ENCODE measurements at places on chromosomes 1 and 21.

DNA sequence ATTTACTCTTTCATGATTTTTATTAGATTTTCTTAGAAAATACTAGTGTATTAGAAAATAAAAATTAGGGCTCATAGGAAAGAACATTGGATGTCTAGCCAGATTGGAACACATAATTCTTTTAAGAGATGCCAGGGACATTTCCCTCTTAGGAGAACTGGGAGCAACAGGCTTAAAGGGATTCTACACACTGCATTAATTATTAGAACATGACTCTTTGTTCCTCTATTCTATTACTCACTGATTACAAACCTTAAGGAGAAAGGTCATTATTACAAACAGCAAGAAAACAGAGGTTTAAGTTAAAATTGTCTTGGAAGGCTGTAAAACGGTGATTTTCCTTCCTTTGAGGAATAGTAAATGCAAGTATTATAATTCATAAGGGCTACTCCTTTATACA, 32.9 kb upstream of the VAV3 start:
- DNase-seq: no peak

- no peak for DNase-seq
Measured at GRCh38 chr1:195335541-195335940, 1272.7 kb downstream of the KCNT2 start.

- no peak for DNase-seq
Measured at GRCh38 chr1:162206300-162206699, 136.8 kb downstream of the NOS1AP start.

DNA sequence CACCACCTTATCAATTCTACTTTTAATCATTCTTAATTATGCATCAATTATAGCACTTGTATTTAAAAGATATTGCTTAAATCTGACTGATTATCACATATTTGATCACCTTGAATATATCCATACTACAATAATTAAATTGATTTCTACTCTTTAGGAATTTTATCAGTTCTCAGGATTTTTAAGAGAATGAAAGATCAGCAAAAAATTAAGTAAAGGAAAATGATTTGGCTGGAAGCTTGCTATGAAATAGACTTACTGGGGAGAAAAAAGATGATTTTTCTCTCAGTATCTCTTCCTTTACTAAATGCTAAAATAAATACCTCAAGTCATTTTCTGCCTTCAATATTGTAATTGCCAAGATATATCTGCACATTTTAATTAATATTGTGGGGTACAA, 848.6 kb downstream of the LTN1 start:
- DNase-seq: no peak

DNA sequence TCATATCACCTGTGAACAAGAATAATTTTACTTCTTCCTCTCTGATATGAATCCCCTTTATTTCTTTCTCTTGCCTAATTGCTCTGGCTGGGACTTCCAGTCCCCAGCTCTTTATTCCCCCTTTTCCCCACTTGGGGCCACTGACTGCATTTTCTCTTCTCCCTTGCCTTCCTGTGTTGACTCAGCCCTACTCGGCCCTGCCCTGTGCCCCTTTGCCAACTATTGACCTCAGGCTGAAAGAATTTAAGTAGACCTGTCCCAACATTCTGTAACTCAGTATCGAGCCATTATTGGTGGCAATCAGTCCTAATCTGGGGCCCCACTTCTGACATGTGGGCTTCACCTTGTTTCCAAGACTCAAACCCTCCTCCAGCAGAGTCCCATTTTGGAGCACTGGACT, 60.6 kb upstream of the STUM start:
- no peak for DNase-seq

DNA sequence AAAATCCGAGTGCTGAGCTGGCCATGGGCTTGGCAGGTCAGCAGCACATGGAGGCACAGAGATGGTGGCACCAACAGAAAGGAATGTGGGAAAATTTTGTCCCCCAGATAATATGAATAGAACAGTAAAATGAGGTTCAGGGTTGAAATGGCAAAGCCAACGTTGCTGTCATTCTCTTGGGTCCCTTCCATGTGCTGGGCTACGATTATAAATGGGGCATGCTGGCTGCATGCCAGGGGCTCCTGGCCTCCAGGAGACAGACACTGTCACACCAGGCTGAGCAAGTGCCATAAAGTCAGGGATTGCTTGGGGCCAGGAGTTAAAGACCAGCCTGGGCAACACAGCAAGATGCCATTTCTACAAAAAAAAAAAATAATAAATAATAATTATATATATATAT, 77.1 kb downstream of the TOMM20 start:
- no peak for DNase-seq

DNA sequence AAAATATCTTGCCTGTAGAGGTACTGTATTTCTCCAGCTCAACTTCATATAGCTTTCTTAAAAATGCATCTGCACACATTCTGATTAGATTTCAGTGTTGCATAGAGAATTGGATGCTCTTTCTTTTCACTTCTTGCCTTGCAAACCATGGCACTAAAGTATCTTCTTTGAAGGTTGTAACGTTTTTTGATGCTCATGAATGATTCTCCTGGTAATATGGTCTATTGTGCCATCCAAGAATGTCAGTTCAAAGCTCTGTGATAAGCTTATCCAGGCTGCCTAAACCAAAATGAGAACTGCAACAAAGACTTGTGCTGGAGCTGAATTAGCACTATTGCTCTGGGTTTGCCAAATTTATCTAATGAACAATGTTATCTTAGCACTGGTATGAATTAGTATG, 1.9 kb downstream of the SGIP1 start:
- no peak for DNase-seq

DNA sequence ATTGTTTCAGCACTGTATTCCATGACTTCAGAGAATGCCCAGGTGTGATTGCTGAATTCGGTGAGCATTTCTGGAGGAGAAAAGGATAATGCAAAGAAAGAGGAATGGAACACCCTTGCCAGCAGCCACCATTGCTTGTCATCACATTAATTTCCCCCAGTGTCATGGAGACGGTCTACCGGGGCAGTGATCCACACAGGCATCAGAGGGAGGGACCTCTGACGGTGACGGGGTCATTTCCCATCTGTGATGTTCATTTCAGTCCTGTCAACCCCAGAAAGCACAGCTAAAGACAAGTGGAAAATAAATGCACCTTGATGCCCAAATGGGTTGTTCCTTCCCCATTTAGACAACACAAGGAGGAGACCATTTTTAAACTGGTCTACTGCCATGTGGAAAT, 376.4 kb downstream of the PCP4 start:
- no peak for DNase-seq

GRCh38 chr1:39576016-39576657, 453 bp downstream of the PABPC4 start:
- peak; percentile 37 for DNase-seq

- DNase-seq: peak; percentile 72
Measured at GRCh38 chr1:28668956-28669723, 556 bp downstream of the GMEB1 start.

DNA sequence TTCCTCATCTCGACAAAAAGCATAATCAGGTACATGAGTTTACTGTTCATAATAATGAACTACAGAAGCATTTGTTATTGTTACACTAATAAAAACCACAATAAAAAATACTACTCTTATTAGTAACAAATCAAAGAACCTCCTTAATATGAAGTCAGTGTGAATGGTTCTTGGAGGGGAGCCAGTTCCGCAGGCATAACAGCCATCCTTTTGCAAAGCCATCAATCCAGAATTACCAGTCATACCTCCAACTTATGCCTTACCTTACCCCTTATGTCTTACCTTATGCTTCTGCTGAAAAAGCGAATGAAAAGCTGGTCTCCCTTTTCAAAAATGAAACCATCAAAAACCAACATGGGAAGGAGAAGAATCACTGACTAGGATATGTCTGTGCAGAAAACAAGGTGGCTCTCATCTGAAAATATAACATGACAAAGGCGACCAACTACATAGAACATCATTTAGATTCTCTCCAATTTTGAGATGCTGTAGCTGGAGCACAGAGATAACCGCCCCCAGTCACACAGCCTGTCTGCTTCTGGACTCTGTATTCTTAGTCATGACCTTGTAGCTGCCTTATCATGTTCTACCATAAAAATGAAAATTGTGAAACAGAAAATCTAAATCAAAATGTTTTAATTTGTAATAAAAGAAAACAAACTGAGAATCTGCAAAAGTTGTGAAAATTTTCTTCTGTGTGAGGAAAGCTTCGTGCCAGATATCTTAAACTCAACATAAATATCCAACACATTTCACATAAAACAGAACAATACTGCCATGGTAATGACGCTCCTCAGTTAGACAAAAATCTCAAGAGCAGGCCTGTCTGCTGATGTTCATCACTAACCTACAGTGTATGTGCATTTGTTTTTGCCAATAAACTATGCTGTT, 438.2 kb downstream of the SMYD3 start:
- no peak for DNase-seq

GRCh38 chr1:235079443-235080296, 49.0 kb downstream of the TOMM20 start:
- DNase-seq: no peak

GRCh38 chr1:236253918-236254637, 27.7 kb downstream of the ERO1B start:
- no peak for DNase-seq

- no peak for DNase-seq
Measured at GRCh38 chr21:38258521-38259485, 2.0 kb downstream of the KCNJ15 start.

- no peak for DNase-seq
Measured at GRCh38 chr1:117512728-117513321, 93.0 kb upstream of the TENT5C start.

DNA sequence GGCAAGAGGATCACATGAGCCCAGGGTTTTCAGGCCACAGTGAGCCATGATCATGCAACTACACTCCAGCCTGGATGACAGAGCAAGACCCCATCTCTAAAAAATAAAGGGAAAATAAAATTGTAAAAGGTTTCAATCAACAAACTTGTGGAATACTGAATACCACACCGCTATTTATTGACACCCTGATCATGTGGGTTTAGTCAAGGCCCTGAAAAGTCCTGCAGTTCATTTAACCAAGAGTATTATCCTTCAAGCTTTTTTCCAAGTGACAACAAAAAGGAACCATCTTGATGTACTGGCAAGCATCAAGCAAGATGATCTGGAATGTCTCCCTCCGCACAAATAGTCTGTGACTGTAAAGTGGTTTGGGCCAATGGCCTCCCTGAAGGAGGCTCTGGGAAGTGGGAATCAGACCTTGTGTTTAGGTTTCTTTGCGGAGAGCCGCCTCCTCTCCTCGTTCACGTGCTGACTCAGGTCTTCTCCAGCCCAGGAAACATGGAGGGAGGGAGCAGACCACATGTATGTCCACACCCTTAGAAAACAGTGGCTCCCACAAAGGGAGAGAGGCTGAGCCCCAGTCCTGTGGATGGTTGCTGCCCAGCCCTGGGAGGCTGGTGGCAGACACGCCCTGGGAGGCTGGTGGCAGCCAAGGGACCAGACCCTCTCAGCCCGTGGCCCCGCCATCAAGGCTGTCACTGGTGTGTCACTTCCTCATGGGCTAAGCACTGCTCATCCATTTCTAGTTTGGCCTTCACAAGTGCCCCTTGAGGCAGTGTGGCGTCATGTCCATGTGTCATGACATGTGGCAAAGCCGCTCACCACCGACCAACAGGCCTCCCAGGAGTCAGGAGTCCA, 56.7 kb downstream of the RIPK4 start:
- DNase-seq: no peak

DNA sequence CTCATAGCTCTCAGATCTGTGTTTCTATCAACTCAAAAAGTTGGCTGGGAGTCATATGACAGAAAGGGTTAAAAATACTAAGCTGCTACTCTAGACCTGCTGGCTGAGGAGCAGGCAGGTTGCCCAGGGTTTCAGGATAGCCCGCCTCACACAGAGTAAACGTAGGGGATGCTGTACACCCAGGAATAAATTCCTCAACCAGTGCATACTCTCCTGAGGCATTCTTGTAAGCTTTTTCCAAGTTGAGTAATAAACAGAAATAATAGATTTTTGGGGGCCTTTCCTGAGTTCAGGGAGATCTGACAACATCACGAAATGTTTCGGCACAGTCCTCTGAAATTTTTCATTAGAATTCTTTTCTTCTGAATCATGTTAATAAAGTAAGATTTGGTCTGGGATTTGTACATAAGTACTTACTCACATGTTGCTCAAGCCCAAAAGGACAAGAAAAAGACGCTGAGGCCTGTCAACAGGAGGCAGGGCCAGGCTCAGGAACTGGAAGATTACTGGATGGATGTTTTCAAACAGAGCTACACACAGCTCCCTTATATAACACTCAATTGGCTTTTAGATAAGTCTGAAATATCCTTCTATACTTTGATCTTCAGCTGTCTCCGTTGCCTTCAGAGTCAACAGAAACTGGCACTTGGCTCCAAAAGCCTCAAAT, 41.0 kb downstream of the TGFBR3 start:
- DNase-seq: no peak

- no peak for DNase-seq
Measured at GRCh38 chr1:199619223-199619622, 408.3 kb upstream of the NR5A2 start.

GRCh38 chr1:100606438-100606837, 68.5 kb downstream of the GPR88 start:
- no peak for DNase-seq

DNA sequence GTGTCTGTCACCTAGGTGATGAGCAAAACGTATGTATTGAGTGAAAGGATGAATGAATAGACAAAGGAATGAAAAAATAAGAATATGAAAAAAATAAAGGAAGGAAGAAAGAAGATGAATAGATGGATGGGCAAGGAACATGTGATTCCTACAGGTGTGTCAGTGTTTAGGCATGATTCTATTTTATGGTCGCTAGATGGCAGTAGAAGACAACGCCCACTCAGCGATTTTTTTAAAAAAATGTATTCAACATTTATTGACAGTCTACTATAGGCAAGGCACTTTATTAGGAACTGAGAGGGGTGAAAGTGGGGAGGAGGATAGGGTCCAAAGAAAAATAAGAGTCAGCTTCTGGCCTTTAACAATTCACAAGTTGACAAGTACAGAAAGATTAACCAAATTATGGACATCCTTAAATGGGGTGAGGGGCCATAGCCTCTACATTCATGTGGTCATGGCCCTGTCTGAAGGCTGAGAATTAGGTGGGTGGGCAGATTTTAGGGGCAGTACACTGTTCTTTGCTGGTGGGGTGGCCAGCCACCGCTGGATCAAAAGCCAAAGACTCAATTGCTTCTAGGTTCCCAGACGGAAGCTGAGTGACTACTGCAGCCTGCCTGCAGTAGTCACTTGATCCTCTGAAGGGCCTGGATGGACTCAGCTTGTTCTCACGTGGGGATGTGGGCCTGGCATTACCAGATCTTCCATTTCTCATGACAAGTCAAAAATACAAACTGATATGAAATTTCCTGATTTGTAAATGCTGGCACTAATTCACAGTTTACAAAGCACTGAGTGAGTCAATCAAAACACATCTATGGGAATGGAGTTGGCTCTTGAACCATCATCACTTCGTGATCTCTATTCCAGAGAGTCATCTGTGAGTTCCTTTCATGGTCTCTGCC, 83.9 kb downstream of the FASLG start:
- no peak for DNase-seq

GRCh38 chr1:107649023-107649422, 316.0 kb downstream of the VAV3 start:
- no peak for DNase-seq

Measured in activated CD8-positive, alpha-beta memory T cell treated with anti-CD3 and anti-CD28 coated beads, Interleukin-2, amount 50 U/mL, for 4 hours (primary cell).